ENCODE measurements at places on chromosomes 1 and 21. TPM values are rescaled to one million over a fixed set of nuclear protein-coding genes. Genes with fewer than 3 reads are reported as not detected.

Gene GBP5
- total RNA-seq, result not detected

Gene CDC7
- total RNA-seq, result 6.8 TPM

Gene OXCT2
- 0.38 TPM for total RNA-seq

Gene KRTAP8-1
- total RNA-seq, result not detected

Gene MIER1
- total RNA-seq, result 12.2 TPM

Gene MRAP
- not detected for total RNA-seq

Gene BEST4
- 0.30 TPM for total RNA-seq

Gene SPRR2A
- total RNA-seq, result not detected

Gene MCOLN3
- 3.6 TPM for total RNA-seq

Gene FAM177B
- not detected for total RNA-seq

Gene PPIE
- total RNA-seq, result 43.3 TPM

Gene LHX8
- total RNA-seq, result 1.5 TPM

Gene KCNH1
- 3.0 TPM for total RNA-seq

Gene IGSF3
- total RNA-seq, result 17.9 TPM

Gene COL11A1
- total RNA-seq, result 3.2 TPM

Gene ACTL8
- total RNA-seq, result 1.9 TPM

Gene GGPS1
- total RNA-seq, result 20.0 TPM

Gene MTMR11
- 8.4 TPM for total RNA-seq

Gene SELE
- not detected for total RNA-seq

Gene TRIM58
- total RNA-seq, result not detected

Gene HMGCS2
- total RNA-seq, result not detected

Gene CA6
- total RNA-seq, result not detected

Gene WDR64
- total RNA-seq, result not detected

Gene PLEKHG5
- 5.2 TPM for total RNA-seq

Gene BACE2
- 23.3 TPM for total RNA-seq

Gene WNT3A
- total RNA-seq, result 0.02 TPM

Gene ACBD6
- total RNA-seq, result 54.7 TPM

Gene GSTM5
- not detected for total RNA-seq

Gene MAP3K21
- total RNA-seq, result 12.0 TPM

Gene OR2T33
- not detected for total RNA-seq

Gene SH3BGR
- total RNA-seq, result 1.1 TPM

Gene TAS1R1
- total RNA-seq, result not detected

Gene CCDC17
- total RNA-seq, result 0.37 TPM

Gene PHF13
- total RNA-seq, result 10.4 TPM

Gene MARK1
- total RNA-seq, result 0.15 TPM

Gene SLAMF6
- total RNA-seq, result not detected

Gene RGS18
- not detected for total RNA-seq

Gene OR6K3
- not detected for total RNA-seq
